ENCODE measurements at places on chromosomes 13 and 19.

- no peak for DNase-seq
Observed at GRCh38 chr19:15288146-15288963, 44.0 kb downstream of the BRD4 start.

GRCh38 chr13:27969082-27969865 is at the start of gene CDX2:
TSS of gene CDX2 (minus strand) at chr13:27969315. CDS start at chr13:27969006, 309 bp downstream.
- no peak for DNase-seq

- DNase-seq, result no peak
Observed at GRCh38 chr19:49064768-49065611, at the start of gene NTF4. TSS of gene NTF4 (minus strand) at chr19:49064818. CDS start at chr19:49061997, 2,821 bp downstream.

- DNase-seq, result no peak
Observed at GRCh38 chr13:75425216-75426009, 56.6 kb downstream of the TBC1D4 start.

DNA sequence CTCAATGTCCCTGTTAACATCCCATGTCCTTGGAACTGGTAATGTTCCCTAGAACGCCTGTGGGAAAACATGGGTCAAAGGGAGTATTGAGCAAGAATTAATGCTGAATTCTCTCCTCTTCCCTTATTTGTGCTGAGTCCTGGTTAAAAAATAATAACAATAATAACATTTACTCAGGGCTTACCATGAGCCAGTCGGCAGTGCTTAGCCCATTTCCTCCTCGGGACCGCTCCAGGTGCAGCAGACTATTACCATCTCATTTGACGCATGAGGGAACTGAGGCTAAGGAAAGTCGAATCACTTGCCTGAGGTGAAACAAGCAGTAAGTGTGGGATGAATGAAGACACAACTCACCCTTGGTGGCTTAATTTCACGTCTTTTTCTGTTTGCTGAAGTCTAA is 33.6 kb upstream of the SLC15A1 start:
- peak; percentile 26 for DNase-seq

DNA sequence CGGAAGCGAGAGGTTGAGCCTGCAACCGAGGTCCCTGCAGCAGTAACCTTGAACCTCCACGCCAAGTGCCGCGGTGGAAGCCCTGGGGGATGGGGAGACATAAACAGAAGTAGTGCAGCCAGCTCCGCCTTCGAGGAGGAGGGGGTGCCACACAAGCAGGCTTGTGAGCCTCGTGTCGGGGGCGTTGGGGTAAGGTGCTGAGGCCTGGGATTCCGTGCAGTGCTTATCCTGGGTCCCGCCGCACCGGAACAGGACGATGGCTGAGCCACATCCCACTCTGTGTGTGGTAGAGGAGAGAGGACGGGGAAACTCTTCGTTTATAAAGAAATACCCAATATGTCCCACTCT is 51.0 kb downstream of the SOX1 start:
- DNase-seq, result no peak

DNA sequence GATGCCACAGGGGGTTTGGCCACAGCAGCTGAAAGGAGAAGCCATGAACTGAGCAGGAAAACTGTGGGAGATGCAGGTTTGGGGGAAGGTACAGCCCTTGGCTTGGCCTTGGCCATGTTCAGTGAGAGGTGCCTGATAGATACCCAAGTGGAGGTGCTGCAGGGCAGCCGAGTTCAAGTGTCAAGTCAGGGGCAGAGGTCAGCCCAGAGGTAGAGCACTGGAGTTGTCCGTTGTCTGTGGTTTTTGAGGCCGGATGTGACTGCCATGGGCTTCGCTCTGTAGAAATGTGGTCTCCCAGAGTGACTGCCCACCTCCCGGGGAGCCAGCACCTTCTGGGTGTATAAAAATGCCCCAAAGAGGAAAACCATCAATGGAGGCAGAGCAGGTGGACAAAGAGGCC is 65.3 kb downstream of the DPF1 start:
- no peak for DNase-seq

GRCh38 chr13:36251017-36251416 is 36.7 kb upstream of the SOHLH2 start:
- DNase-seq, result no peak

GRCh38 chr13:76439546-76439945 is 446.7 kb downstream of the KCTD12 start:
- no peak for DNase-seq

- DNase-seq, result no peak
Observed at GRCh38 chr13:100560498-100561157, 28.0 kb downstream of the GGACT start.

DNA sequence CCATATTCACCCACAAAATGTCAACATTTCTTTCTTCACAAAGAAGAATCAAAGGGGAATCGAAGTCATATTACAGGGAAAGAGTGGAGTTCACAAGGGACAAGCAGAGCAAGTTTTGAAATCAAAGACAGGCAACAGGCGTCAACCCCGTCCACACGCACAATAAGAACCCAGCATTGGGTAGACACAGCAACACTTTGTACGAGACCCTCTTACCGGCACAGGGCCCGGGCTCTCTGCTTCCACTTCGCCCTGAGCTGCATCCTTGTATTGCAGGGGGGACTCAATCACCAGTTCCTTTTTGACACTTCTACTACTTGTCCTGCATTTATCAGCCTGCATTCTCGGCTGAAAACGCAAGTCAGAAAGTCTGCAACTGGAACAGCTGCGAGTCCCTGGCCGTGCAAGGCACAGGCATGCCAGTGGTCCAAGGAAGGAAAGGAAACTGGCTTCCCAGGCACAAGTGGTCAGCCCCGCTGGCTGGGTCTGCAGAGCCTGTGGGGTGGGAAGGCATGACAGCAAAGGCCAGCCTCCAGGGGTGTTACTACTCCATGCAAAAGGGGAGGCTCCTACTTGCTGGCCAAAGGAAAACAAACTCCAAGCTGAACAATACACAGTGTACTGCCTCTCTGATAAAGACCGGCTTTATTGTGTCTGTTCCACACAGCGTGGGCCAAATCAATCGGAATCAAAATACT is at the start of gene DOCK9:
Gene DOCK9 (minus strand): TSS at position 497 of the 698 bp plus-strand sequence. CDS start 155 bp downstream, at position 342.
- DNase-seq, result peak; percentile 91

DNA sequence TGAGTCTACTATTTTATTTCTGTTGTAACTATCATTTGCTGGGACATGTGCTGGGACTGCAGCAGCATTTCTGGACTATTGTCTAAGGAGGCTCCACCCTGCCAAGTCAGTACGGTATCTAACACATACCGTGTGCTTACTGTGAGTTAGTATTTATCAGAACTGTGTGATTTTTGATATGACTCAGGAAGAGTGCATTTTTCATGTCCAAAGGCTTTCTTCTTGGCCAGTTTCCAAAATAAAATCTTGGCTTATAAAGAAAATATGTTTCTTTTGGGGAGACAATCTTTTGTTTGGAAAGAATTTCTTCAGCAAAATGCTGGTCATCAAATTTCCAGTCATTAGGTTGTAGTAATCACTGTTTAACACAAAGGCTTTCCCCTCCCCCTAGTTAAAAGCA is 11.6 kb downstream of the PARP4 start:
- no peak for DNase-seq

GRCh38 chr19:44757735-44758505 is 9.4 kb downstream of the BCL3 start:
- DNase-seq, result no peak

GRCh38 chr13:88085036-88085435 is 413.9 kb downstream of the SLITRK5 start:
- DNase-seq, result no peak

DNA sequence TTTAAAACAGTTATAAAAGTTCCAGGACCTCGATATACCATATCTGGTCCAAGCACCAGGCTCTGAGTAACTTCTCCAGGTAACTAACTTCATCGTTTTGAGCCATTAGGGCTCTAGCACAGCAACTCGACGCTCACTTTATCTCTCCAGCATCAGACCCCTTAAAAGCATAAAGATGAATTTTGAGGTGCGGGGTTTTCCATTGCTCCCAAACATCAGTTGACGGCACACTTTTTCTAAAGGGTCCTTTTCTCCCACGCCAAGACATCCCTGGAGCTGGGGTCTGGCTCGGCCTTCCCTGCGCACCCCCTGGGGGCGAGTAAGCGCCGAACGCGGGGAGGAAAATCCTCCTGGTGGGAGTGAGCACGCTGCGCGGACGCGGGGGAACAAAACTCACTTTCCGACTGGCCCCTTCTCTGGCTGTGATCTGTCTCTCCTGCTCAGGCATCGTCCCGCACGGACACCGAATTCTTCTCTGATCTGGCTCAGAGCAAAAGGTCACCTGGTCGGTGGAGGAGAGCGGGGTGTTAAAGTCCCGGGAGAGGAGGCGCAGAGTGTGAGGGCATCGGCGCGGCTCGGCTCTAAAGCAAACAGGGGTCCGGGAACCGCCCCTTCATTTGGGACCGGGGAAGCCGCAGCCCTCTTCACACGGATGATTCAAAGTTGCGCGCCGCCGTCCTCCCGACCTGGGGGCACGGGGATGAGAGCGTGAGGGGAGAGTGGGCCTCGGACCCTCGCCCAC is at the start of gene ATP7B:
Gene ATP7B (minus strand): TSS at position 561 of the 742 bp plus-strand sequence. CDS start 113 bp downstream, at position 448.
- DNase-seq, result no peak

GRCh38 chr19:6772866-6773322 is 386 bp downstream of the VAV1 start:
- no peak for DNase-seq

GRCh38 chr13:28248080-28248479 is 109.7 kb downstream of the PAN3 start:
- no peak for DNase-seq

DNA sequence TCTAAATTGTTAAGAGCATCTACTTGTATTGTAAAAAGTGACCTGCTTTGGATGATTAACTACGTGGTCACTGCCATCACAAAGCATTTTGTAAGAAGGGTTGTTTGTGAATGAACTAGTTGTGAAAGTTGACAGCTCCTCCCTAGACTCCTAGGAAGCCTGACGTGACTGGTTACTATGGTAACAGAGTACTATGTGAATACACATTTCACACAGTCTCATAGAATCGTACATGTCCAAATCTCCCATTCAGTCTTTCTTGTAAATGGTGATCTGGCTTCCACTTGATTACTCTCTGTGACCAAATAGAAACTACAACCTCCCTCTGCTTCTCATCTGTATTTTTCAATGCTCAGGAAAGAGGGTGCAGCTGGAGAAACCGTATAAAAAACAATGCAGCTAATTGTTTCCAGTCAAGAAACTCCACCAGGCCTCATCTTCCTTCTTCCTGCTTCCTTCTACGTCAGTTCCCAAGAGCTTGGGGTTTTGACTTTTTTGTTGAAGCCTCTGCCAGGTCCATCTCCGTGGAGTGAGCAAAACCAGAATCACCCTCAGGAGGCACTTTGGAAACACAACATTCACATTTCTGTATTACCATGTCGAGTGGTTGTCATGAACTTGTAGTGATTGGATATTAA is 83.4 kb downstream of the GPC6 start:
- DNase-seq, result no peak

GRCh38 chr13:65035302-65035701 is 2194.8 kb downstream of the PCDH9 start:
- no peak for DNase-seq

DNA sequence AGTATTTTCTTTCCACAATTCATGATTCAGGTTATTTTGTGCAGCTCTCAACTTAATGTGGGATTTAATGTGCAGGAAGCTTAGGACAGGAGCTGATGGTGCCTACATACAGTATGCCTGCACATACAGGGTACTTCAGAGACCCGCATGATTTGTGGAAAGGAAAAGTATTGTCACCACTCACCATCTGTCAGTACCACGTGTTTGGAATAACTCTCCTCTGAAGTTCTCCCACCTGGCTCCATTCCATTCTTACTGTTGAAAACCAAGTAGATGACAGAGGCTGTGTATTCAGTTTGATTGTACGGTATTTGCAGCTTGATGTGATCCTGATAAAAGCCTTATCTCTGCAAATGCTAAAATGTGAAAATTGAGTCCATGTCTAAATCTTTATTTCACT is 85.7 kb downstream of the ZAR1L start:
- DNase-seq, result no peak

GRCh38 chr13:89470901-89471300 is 1799.7 kb downstream of the SLITRK5 start:
- no peak for DNase-seq

DNA sequence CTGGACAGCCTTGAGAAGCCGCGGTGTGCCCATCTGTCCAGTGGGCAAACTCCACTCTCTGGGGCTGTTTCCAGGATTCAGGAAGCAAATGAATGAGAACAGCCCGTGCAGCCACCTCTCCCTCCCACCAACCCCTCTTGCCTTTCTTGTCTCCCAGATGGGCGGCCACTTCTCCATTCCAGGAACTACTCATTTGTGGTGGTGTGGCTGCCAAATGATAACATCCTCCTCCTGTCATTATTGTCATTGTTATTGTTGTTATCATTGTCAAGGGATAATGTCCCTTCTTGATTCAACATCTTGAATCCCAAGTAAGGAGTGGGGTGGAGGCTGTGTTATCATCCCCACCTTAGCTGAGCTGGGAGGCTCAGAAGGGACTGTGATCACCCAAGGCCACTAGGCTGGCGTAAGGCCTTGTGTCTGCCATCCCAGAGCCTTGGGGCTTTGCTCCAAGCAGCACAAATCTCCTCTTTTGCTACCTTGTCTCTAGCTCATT is 1.6 kb downstream of the DNM2 start:
- no peak for DNase-seq

DNA sequence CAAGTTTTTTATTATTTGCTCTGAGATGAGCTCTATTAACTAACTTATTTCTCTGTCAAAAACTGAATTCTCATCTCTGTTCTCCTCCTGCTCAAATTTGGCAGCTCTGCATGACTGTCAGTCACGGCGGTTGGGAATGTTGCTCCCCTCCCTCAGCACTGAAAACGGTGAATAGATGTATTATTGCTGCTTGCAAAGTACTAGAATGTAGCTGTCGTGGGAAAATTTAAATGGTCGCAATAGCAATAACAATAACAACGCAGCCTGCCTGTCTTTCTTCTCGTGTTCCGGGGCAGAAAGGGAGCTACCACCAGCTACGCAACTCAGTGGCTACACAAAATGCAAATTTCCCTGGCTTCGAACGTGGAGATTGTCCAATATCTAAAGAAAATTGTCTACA is 125.6 kb upstream of the FRY start:
- DNase-seq, result no peak

- DNase-seq, result peak; percentile 75
Observed at GRCh38 chr19:10418485-10419199, 1.7 kb upstream of the PDE4A start.

DNA sequence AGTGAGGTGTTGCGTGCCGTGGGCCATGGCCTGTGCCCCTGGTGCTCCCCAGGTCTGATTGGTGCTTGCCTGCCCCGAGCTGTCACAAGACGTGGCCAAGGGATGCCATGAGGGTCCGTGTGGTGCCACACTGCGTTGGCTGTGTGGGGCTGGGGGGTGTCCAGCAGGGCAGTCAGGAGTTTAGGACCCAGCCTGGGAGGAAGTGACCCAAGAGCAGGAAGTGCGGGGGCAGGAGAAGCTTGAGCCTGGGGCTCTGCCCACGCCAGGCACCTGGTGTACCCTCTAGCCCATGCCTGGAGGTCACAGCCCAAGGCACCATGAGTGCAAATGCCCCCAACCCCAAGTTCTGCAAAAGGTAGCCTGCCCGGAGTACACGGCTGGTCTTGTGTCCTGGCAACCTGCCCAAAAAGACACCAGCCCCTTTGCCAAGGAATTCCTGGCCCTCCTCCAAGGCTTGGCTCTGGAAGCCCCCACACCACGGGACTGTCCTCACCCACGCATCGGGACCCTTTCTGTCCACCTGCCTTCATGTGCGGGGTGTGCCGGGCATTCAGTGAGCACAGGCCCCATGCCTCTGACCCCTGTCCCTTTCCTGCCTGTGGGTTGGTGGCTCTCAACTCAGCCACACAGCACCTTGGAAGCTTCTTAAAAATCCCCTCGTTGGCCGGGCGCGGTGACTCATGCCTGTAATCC is 24.9 kb downstream of the MPND start:
- DNase-seq, result peak; percentile 88

- no peak for DNase-seq
Observed at GRCh38 chr13:108154421-108154858, 60.9 kb downstream of the LIG4 start.
